ENCODE measurements at places on chromosomes 7 and 10.

GRCh38 chr7:157690833-157691585 is 354.2 kb downstream of the DNAJB6 start:
- DNase-seq, result no peak

DNA sequence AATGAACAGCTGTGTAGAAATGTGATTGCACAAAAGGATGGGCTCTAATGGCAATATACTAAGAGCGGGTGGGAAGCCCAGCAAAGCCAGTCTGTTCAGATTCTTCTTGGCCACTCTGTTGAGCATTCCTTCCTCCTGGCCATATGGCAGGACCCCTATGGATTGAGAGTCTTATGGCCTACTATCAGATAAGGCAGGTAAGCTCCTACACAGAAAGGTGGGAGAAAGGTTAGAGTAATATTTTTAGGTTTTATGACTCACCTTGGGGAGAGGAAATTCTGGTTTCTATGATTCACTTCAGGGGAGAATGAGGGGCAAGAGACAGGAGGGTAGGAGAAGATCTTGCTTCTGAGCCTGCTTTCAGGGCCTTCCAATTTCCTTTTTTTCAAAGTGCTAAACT is 15.1 kb upstream of the AKR1B10 start:
- DNase-seq, result no peak

DNA sequence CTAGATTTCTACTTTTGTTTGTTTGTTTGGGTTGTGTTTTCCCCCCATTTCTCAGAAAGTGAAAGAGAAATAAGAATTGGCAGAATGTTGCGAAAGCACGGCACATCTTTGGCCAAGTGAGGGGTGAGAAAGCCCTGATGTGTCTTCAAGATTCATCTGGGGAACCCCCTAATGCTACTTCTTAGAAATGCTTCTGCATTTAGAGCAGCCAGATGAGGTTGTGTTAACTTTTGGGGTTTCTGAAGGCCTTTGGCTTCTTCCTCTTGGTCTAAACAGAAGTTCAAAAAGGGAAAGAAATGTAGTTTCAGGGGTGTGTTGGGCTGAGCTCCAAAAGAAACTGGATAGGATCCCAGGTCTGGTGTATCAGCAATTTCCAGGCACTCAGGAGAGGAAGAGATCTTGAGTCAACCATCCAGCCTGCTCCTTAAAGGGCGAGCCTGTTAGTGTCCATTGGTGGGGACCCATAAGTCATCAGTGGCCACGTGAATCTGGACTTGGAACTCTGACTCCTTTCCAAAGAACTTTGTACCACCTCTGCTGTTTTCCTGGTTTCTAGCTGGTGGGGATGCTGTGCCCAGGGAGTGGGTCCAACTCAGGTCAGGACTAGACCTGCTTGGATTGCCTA is 6.5 kb downstream of the DUSP5 start:
- DNase-seq, result peak; percentile 63

GRCh38 chr10:80407812-80408241 is 524 bp upstream of the PRXL2A start:
- DNase-seq, result peak; percentile 62

- DNase-seq, result no peak
Observed at GRCh38 chr10:72069751-72070526, 18.4 kb downstream of the SPOCK2 start.

Data from stimulated activated CD4-positive, alpha-beta T cell treated with anti-CD3 and anti-CD28 coated beads, Interleukin-2, amount 100 ng/mL, for 24 hours (primary cell).